ENCODE measurements at places on chromosomes 16 and 17.

DNA sequence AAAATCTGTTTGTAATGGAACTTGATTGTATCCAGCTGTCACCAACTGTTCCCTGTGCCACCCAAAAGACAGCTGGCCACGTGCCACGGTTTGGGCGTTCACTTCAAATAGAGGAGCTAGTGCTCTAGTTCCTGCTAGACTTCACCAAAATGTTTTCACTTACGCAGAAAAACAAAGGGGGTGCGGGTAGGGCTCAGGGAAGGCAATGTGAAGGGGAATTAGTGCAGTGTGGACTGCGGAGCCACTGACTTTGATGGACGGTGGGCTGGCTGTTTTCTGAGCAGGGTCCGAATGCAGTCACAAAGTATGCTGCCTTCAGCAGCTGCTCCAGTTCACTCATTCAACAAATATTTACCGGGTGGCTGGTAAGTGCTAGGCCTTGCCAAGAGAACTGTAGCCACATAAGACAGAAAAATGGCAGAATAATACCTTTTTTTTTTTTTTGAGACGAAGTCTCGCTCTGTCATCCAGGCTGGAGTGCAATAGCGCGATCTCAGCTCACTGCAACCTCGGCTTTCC lies 7.6 kb upstream of the CYTH1 start:
- peak; percentile 26 for DNase-seq

DNA sequence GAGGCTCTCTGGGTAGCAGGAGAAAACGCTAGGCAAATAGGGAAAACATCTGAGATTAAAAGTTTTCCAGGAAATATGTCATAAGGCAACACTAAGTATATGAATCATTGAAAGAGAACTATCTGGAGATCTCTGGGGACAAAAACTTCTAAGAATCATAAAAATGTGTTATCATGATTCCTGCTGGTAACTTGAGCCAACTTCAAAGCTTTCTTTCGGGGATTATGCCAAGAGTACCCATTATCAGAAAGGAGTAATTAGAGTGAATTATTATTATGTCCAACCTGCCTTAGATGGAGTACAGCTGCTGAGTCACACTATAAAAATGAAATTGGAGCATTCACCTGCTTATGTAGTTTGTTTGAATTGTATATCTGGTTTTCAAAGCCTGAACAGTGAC lies 488.5 kb upstream of the SOX9 start:
- DNase-seq = peak; percentile 60

- DNase-seq = no peak
Measured at GRCh38 chr17:3730881-3731429, 7.3 kb downstream of the HASPIN start.

- no peak for DNase-seq
Measured at GRCh38 chr17:79054200-79054960, 20.2 kb upstream of the ENGASE start.

DNA sequence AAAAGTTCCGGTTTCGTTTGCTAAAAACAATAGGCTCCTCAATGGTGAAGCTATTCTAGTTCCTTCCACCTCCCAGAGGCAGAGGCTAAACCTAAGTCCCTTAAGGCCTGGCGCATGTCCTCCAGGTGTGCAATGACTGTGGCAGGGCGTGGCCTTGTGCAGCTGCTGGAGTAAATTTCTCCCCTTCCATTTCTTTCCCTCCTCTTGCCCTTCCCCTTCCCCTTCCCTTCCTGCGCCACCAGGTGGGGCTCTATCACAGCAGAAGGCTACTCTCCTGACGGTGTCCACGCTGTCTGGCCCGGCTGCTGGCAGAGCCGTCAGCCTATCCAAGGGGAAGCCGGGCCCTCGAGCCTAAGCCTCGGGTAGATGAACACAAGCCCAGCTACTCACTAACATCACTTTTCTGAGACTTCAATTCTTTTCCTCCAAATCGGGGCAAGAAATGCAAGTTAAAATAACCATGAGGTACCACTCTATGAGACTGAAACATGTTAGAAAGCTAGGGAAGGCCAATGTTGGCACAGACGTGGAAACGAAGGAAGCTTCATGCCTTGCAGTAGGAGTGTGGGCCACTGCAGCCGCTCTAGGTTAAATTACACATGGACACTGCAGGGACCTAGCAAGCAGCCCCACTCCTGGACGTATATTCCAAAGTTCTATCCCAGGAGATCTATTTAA lies 34.4 kb downstream of the C16orf78 start:
- DNase-seq = no peak

- no peak for DNase-seq
Measured at GRCh38 chr16:12558641-12559040, 245.0 kb downstream of the CPPED1 start.

DNA sequence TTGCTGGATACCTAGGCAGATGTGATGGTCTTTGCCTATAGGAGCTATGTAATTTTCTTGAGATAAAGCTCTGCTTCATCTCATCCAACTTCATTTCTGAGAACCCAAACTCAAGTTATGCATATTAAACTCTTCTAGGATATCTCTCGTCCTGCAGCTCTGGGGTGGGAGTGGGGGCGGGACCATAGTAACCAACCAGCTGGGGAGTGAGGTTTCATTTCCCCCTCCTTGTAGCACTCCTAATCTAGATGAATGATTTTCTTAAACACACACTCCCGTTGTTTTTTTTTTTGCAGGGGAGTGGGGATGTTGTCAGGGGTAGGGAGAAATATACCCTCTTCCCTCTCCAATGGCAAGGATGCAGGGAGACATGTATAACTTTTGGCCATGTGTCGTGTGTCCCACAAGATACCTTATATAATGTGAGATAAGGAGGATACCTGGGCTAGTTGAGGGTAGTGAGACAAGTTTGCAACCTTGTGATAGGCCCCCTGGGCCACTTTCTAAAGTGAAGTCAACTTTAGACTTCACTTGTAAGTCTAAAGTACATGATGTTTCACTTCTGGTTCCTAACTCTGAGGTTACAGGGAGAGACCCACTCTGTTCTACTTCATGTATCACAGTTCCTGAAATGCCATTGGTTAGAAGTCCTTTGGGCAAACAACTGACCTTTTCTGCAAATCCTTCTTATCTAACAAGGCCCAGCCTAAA lies 10.5 kb upstream of the HEATR6 start:
- no peak for DNase-seq

GRCh38 chr17:52027620-52028295 lies 130.8 kb downstream of the CA10 start:
- DNase-seq = no peak

DNA sequence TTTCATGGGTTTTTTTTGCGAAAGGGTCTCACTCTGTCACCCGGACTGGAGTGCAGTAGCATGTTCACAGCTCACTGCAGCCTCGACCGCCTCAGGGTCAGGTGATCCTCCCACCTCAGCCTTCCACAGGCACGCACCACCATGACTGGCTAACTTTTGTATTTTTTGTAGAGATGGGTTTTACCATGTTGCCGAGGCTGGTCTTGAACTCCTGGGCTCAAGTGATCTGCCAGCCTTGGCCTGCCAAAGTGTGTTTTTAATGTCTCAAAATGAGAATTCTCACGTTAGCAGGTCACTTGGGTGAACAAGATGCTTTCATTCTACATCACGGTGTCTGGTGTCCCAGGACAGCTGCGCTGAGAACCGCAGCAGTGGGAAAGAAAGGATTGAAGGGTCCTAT lies 3.2 kb downstream of the FBXO31 start:
- DNase-seq = no peak

DNA sequence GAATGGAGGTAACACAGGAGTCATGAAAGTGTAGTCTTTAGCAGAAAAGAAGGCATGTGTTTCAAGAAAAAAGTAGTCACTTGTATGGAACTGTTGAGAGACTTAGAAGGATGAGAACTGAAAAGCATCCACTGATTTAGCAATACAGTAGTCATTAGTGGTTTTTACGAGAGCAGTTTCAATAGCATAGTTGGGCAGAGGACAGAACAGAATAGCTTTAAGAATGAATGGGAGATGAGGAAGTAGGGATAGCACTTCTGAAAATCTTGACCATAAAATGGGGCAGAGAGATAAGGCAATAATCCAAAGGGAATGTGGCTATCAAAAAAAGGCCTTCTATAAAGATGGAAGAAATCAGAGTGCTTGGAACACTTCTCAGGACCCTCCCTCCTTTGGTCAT lies 64.8 kb upstream of the C17orf78 start:
- DNase-seq = no peak

GRCh38 chr16:85991425-85991824 lies 92.5 kb downstream of the IRF8 start:
- no peak for DNase-seq

GRCh38 chr17:76523084-76524037 lies 14.1 kb downstream of the CYGB start:
- peak; percentile 25 for DNase-seq

GRCh38 chr17:6706499-6706898 lies 6.7 kb downstream of the SLC13A5 start:
- DNase-seq = no peak

DNA sequence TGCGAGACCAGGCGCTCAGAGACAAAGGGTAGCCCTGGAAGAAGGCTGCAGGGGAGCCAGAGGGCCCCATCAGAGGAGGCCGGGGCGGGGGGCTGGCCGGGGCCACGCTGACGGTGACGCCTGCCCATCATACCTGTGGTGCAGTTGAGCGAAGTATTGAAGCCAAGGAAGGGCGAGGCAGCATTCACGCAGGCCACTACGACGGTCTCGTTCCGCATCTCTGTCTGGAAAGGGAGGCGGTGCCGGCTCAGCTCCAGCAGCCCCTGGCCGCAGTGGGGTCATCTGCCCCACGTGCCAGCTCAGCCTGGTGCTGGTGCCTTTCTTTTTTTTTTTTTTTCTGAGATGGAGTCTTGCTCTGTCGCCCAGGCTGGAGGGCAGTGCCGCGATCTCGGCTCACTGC lies 4.9 kb upstream of the MRPL28 start:
- no peak for DNase-seq
